ENCODE measurements at places on chromosomes 7 and 10. TPM values are rescaled to one million over a fixed set of nuclear protein-coding genes. Genes with fewer than 3 reads are reported as not detected.

CUBN gene
- total RNA-seq, result 1.6 TPM

PDGFA gene
- 5.0 TPM for total RNA-seq

SLC25A40 gene
- total RNA-seq, result 37.8 TPM

CALML3 gene
- not detected for total RNA-seq

SMNDC1 gene
- total RNA-seq, result 41.8 TPM

ZNF488 gene
- not detected for total RNA-seq

SEM1 gene
- total RNA-seq, result 35.5 TPM

GRM3 gene
- total RNA-seq, result not detected

TRA2A gene
- total RNA-seq, result 124 TPM

HOXA4 gene
- total RNA-seq, result 0.55 TPM

DNA sequence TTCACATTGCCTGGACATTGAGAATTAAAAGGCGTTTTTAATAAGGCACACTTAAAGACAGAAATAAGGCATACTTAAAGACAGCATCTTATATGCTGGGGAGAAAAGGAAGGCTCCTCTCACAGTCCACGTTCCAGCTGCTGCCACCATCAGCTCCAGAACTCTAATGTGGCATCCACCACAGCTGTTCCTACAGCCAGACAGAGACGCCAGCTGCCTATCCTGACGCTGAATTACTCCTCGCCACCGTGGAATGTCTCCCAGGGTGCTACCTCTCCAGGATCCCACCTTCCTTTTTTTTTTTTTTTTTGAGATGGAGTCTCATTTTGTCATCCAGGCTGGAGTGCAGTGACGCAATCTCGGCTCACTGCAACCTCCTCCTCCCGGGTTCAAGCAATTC, 30.8 kb downstream of the SLC37A3 start:
- DNase-seq, result no peak

DNA sequence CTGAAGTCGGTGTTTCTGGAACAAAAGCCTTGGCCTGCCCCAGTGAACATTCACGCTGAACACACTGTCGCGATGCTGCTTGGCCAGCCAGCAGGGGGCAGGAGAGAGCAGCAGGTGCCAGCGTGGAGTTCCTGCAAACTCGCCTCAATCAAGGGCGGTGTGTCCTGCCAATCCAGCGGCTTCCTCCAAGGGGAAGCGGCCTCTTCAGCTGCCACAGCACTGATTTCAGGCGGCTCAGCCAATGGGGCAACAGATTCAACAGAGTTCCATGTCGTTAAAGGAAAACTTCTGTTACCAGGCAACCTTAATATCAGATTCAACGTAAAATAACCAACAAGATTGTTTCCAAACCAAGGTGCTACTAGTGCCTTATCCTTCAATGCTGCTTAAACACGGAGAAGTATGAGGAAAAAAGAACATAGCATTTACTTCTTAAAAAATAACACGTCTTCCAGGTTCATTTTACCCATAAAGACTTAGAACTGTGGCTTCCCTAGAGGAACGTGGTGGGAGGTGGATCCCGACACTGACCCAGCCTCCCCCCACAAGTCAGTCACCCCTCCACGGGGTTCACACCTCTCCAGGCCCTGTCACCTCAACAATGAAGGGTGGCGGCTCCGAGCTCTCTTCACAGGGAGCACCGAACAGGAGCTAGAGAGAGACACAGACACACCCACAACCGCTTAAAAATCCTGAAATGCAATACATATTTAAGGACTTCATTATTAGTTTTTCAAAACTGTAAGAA, 178.2 kb downstream of the DIP2C start:
- DNase-seq, result peak; percentile 76

DNA sequence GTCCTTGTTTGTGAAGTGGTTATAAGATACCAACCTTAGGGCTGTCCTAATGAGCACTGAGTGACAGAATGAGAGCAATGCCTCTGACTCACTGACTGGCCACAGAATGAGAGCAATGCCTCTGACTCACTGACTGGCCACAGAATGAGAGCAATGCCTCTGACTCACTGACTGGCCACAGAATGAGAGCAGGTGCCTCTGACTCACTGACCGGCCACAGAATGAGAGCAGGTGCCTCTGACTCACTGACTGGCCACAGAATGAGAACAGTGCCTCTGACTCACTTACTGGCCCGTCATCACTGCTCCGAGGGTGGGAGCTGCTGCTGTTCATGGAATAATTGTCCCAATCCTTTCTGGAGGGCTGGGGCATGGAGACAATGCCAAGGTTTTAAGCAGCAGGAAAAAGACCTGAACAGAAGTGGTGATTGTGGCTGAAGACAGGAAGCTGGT, 265.2 kb upstream of the PPP2R2D start:
- DNase-seq, result no peak

GRCh38 chr7:83956104-83956503, 238.5 kb downstream of the SEMA3A start:
- DNase-seq, result no peak

DNA sequence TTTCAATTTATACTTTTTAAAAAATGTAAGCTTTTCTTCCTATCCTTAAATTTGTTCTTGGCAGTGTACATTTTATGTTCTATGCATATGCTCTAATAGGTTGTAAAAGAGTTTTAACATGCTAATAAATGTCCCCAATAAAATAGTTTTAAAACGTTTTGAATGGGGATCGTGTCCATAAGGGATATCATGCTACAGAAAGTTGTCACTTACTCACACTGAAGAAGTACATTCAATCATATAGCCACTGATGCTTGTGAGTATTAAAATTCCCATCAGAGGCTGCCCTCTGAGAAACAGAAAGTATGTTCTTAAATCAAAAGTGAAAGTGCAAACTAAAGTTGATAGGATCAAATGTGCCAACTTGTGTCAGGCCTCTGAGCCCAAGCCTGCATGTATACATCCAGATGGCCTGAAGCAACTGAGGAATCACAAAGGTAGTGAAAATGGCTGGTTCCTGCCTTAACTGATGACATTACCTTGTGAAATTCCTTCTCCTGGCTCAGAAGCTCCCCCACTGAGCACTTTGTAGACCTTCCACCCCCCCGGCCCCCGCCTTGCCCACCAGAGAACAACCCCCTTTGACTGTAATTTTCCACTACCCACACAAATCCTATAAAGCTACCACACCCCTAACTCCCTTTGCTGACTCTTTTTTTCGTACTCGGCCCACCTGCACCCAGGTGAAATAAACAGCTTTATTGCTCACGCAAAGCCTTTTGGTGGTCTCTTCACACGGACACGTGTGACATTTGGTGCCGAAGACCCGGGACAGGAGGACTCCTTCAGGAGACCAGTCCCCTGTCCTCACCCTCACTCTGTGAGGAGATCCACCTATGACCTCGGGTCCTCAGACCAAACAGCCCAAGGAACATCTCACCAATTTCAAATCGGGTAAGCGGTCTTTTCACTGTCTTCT, 877 bp upstream of the NOD1 start:
- no peak for DNase-seq

GRCh38 chr10:92142949-92143348, 147.9 kb downstream of the CPEB3 start:
- no peak for DNase-seq

DNA sequence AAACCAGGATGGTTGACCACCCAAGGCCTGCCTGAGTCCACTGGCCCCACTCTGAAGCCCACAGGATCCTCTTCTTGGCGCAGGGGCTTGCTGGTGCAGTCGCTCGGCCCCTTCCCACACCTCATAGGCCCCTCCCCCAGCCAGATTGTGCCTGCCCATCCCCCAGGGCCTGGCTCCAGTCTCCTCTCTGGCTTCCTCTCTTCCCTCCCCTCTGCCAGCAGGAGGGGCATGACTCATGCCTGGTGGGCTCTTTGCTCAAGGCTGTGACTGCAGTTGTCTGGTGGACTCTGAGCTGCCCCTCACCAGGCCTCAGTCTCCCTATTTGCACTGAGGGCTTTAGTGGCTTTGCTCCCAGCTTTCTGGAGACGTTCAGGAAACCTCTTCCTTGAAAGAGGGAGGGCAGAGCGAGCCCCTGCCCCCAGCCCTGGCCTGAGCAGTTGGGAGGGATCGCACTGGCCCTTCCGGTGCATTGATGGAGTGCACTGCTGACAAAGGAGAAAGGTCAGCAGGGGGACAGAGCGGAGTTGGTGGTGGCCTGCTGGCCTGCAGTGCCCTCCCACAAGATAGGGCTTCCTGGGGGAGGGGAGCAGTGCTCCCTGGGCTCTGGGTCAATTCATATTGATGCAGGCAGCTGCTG, 60.7 kb downstream of the ZMIZ1 start:
- no peak for DNase-seq

- DNase-seq, result no peak
Measured at GRCh38 chr10:99785646-99786045, 3.2 kb downstream of the ABCC2 start.

DNA sequence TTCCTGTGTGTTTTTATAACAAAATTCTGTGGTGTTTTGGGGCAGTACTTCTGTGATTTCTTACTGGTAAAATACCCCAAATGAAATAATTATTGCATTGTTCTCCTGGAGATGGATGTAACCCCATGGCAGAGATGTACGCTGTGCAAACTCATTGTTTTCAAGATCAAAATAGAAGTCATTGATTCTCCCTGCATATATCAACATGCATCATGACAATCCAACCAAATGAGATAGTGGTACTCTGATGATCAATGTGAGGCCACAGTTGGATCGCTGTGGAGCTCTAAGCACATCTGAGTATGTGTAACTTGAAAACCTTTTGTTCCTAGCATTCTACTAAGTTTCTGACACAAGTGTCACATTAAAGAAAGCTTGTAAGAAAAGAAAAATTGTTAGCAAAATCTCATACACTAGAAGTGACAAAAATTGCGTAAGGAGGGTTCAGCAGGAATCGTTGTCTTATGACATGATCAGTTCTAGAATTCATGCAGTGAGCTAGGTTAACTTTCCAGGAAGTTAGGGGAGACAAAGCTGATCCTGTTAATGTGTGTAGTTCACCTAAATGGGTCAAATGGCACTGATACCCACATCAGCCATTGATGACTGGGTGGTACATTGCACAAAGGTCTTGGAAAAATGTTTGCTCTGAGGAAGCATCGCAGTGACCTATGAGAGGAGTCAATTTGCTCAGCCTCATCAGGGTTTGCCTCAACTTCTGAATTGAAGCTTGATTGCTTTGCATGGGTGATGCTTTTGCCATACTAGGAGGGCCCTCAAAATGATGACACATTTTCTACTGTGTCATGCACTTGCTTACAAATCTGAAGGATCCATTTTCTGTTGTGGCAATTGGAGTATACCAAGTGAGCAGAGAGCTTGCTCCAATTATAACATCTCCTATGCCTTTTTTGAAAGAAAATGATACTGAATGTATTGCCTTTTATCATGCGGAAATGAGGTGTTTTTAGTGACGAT, 145.1 kb downstream of the PLXDC2 start:
- no peak for DNase-seq

- DNase-seq, result no peak
Measured at GRCh38 chr7:49797987-49798660, 24.7 kb downstream of the VWC2 start.

DNA sequence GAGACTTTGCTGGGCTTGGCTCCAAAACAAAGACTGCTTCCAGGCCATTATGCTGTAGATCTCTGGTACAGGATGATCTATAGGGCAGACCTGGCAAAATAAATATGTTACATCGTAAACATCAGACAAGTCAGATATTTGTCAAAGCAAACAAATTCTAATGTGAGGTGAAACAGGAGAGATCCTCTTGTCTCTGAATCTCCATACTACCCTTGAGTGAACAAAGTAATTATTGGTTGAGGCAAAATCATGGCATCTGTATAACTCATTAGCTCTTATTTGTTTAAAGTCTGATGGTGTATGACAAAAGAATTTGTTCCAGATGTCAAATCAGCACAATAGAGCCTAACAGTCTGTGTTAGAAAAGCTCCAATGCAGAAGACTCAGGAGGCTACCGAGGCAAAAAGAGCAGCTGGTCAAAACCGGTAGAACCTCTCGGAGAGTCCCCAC, 1291.5 kb downstream of the TYW1 start:
- DNase-seq, result no peak

DNA sequence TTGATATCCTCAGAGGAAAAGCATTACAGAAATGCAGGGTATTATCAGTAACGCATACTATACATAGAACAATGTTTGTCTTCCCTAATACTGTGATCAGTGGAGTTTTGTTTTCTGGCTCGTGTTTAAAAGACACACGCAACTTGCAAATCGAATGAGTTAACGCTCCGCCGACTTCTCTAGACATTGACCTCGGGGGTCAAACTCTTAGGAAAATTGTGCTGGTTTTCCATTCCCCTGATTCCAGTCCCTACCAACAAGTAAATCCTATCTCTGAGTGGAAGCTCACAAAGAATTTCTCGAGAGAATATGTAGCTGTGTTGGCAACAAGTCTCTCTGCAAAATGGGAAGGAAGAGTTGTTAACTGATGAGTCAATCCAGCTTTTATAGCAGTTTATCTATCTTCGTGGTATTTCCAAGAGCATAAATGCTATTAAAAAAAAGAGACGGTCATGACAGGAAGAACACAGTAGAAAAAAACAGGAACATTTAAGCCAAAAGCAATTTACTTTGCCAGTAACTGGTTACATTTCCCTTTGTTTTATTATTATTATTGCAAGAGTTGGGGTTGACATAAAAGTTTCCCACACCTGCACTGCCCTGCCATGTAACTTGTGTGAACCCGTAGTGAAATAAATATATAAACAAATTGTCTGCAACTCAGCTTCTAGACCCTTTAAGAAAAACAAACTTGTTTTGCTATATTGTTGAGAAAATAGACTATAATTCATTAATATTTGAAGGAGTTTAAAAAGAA, 144.4 kb downstream of the ARID5B start:
- no peak for DNase-seq

- no peak for DNase-seq
Measured at GRCh38 chr7:132779164-132779563, 202.9 kb upstream of the PLXNA4 start.

DNA sequence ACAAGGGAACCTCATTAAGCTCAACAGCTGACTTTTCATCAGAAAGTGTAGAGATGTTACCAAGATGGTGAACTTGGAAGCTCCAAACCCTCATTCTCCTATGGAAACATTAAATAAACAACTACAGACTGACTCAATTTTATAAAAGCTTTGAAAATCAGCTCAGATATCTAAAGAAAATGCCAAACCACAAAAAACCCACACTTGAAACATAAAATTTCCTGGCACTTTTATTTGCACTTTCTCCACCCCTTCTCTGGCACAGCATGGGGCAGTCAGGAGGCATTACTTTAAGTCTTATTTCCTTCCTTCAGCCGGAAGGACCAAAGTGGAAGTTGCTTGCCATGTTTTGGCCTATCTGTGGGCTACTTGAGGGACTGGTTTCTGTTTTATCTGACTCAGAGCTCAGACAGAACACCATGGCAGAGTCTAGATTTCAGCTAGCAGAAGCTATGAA, 114.7 kb downstream of the ODAD2 start:
- DNase-seq, result no peak
